Activated gamma-delta T cell (primary cell): ENCODE measurements at places on chromosomes 1 and 21.

DNA sequence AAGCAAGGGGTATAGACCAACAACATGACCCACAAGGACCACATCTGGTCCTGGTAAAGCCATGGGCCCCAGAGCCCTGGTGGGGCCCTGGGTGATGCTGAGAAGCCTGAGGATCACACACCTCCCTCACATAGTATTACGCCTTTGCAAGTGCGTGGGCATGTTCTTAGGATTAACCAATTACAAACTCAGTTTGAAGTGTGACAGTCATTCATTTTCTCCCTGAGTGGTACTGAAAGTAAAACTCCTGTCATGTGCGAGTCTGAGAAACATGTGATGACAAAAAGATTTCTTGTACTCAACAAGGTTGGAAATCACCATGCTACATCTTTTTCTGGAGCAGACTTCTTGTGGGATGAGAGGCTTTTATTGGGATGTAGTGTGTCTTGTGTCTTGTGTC is 315.3 kb upstream of the DUSP10 start:
- DNase-seq, result no peak

- DNase-seq, result no peak
Measured at GRCh38 chr1:88266051-88266450, 418.0 kb upstream of the PKN2 start.

GRCh38 chr1:202133001-202133400 is 10.3 kb downstream of the GPR37L1 start:
- no peak for DNase-seq

DNA sequence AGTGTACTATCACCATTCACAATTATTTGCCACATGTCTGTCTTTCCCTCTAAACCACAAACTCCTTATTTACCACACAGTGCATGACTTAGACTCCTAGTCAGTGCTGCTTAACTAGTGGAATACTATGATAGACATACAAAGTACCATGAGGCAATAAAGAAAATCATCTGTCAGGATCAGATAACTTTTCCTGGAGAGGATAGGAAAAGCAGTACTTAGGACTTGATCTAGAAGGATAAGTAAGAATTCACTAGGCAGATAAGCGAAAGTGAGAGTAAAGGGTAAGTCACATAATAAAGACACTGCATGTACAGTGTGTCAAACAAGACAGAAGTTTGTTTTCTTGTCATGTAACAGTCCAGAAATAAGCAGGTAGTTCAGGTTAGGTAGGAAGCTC is 21.2 kb upstream of the TSPAN1 start:
- DNase-seq, result no peak

GRCh38 chr1:29395736-29396437 is 159.6 kb downstream of the PTPRU start:
- DNase-seq, result no peak

GRCh38 chr1:15958793-15959192 is 17.1 kb downstream of the ZBTB17 start:
- DNase-seq, result no peak

DNA sequence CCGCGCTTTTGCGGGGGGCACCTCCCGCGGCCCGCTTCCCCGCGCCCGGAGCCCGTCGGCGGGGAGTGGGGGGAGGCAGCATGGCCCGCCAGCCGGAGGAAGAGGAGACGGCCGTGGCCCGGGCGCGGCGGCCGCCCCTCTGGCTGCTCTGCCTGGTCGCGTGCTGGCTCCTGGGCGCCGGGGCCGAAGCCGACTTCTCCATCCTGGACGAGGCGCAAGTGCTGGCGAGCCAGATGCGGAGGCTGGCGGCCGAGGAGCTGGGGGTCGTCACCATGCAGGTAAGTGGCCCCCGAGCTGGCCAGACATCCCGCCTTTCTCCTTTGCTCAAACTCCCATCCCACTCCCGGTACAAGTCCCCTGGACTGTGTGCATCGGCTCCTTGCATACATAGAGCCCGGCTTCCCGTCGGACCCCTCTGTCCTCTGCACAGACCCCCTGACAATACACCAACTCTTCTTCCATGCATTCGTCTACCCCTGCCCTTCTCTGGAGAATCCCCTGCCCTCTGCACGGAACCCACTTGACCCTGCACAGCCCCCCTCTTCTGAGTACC is 812 bp downstream of the CACHD1 start:
- DNase-seq, result no peak

GRCh38 chr1:214943054-214943453 is 139.5 kb upstream of the KCNK2 start:
- DNase-seq, result no peak

- no peak for DNase-seq
Measured at GRCh38 chr1:153220606-153221303, 3.4 kb downstream of the PRR9 start.

GRCh38 chr1:186454981-186455380 is 5.9 kb downstream of the PDC start:
- DNase-seq, result no peak

DNA sequence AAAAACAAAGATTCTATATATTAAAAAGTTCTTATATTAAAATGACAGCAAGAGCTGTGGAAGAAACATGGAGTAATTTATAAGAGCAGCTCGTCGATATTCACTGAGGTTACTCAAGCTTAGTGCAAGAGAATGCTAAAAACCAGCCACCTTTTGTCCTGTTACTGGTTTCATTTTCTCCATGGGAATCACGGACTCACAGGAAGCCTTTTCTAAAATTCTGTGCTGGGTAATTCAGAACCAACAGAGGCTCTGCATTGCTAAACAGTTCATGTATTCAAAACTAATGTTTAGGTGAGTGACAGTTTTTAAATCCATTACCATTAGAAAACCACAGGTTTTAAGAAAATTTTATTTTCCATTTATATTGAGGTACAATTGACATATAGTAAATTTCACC is 147.8 kb upstream of the MAP1LC3C start:
- DNase-seq, result no peak

- no peak for DNase-seq
Measured at GRCh38 chr1:23957096-23957495, 2.5 kb upstream of the PNRC2 start.

DNA sequence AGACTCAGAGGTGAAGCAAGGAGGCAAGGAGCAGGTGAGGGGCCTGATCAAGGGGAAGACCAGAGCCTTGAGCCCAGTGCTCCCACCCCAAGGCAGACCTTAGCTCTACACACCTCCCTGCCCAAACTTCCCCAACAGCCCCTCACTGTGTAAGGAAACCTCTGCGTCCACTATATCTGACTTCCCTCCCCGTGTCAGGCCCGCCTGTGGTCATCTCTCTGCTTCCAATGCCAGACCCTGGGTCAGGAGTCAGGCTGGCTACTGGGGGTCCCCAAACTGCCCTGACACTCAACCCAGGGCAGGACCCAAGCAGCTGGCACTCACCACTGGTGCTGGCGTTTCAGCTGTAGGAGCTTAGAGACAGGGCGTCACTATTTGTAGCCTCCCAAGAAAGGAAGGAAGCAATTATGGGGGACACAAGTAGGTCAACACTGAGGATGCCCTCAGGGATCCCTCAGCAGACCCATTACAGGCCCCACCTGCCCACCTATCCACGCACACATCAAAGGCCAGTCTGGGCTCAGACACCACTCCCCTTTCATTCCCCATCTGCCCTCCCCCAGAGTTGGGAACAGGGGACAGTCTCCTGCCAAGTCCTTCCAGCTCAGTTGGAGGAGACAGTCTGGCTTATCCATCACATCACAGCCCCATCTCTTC is 811 bp upstream of the S100A3 start:
- DNase-seq, result no peak

DNA sequence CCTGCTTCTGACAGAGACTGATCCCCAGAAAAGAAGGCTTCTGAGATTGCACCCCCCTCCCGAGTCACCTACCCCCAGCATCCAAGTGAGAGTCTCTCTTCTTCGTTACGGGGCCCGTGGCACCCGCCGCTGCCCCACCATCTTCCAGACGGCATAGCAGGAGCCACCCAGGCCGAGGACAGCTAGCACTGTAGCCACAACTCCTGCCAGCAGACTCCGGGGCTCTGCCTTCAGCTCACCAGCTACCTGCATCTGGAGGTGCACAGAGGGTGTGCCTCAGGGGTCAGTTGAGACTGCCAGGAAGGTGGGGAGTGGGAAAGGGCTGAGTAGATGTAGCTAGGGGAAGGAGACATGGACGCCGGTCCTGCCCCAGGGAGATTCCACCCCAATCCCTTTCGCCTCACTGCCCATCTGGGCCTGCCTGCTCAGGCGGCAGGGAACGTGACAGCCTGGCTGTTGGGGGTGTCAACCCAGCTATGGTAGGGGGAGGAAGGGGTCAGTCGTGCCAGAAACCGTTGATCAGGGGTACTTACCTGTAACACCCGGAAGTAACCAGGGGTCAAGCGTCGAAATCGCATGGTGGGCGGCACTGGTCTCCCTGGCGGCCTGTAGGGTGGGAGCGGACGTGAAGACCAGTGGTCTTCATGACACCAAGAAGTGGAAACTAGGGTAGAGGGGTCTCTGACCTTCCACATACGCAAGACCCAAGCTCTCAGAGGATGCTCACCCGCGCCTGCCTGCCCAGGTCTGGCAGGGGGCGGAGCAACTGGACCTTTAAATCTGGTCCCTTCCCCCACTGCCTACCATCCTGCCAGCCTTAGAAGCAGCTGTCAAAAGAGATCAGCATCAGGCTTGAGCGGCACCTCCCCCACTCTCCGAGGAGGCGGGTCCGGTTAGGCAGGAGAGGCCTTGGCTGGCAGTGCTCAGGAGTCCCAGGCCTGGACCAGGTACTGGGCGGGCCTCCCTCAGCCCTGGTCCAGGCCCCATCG is at the start of gene ZNF593OS:
Gene ZNF593OS, minus strand, starts transcription at position 749 of the 989 bp plus-strand sequence. Its CDS starts 171 bp downstream, at position 578.
- no peak for DNase-seq
